ENCODE measurements at places on chromosomes 12 and 14.
A peak's percentile ranks its signal among the peaks of the same experiment; 100 is the strongest.

GRCh38 chr14:29709490-29709889 lies 218.2 kb downstream of the PRKD1 start:
- peak; percentile 26 for DNase-seq

DNA sequence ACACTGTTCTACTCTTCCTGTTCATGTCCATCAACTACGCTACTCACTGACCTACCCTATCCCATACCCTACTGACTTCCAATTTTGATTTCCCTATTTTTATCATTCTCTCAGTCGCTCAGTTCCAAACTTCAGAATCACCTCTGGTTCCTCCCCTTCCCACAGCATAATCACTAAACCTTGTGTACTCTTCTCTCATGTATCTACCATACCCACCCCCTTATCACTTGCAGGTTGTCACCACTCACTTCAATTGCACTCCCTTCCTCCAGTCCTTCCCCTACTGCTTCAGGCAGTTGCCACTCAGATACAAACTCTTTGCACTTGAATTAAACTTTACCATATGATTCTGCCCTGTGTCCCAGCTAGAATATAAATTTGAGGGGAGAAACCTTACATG lies 6.3 kb downstream of the RACGAP1 start:
- DNase-seq: no peak

DNA sequence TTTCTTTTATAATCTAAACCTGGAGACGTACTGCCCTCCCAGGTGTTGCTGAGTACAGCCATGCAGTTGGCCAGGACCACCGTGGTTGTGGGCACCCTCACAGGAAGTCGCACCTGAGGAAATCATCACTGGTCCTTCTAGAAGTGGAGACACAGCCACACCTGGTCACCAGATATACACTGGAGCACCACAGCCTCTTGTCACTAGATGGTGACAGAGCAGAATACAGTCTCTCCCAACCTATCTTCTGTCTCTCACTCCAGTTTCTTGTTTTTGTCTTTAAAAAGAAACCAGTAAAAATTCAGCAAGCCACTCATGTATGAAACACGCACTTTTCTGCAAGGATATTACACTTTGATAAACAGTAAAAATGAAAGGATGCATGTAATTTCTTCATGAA lies 43.1 kb upstream of the GPHB5 start:
- DNase-seq: no peak

DNA sequence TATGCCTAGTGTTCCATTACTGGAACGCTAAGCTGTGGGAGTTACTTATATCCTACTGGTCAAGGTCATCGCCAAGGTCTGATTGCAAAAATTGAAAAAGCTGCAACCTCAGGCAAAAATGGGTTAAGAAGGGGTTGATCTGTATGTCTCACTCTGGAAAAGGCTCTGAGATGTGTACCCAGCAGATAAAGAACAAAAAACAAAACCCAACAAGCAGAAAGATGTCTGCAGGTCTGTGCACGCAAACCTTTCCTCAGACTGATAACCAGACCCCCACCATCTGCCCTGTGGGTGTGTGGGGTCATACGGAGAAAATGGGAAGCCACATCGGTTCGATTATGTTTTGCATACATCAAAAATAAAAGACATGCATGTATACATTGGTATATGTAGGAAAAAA lies 56.4 kb downstream of the TESC start:
- DNase-seq: no peak

DNA sequence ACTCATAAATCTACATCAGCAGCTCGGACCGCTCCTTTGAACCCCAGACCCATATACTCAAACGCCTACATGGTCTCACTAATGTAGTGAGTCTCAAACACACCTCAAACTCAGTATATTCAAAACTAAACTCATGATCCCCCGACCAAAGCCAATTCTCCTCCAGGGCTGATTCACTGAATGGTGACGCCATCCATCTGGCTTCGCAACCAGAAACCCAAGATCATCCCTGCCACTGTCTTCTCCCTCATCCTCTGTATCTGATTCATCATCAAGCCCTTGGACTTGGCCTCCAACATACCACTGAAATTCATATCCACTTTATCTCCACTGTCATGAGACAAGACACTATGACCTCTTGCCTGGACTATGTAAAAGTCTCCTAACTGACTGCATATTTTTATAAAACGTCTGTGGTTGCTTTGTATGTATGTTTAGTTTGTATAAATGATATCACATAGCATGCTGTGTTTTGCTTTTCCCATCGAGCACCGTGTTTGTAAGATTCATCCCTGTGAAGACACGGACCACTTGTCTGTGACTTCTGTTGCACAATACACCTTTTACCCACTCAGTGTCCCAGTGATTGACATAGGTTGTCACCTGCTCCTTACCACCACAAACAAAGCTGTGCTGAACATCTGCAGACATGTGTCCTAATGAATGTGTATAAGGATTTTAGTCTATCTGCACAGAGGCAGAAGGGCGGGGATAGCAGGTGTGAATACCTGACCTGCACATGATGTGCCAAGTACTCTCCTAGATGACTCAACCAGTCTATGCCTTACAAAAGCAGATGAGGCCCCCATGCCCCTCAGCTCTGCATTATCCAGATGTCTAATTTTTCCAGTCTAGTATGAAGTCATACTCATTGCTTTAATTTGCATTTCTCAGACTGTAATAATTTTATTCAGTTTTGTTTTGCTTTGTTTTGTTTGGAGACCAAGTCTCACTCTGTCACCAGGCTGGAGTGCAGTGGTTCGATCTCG lies 76.9 kb downstream of the VWF start:
- DNase-seq: no peak

- DNase-seq: no peak
Measured at GRCh38 chr12:10082117-10082874, 16.5 kb downstream of the CLEC1A start.

GRCh38 chr14:89042021-89042420 lies 217.6 kb downstream of the TTC8 start:
- no peak for DNase-seq

- DNase-seq: no peak
Measured at GRCh38 chr12:112115259-112116045, 6.9 kb upstream of the NAA25 start.

- no peak for DNase-seq
Measured at GRCh38 chr12:1838205-1838993, 18.0 kb downstream of the LRTM2 start.

DNA sequence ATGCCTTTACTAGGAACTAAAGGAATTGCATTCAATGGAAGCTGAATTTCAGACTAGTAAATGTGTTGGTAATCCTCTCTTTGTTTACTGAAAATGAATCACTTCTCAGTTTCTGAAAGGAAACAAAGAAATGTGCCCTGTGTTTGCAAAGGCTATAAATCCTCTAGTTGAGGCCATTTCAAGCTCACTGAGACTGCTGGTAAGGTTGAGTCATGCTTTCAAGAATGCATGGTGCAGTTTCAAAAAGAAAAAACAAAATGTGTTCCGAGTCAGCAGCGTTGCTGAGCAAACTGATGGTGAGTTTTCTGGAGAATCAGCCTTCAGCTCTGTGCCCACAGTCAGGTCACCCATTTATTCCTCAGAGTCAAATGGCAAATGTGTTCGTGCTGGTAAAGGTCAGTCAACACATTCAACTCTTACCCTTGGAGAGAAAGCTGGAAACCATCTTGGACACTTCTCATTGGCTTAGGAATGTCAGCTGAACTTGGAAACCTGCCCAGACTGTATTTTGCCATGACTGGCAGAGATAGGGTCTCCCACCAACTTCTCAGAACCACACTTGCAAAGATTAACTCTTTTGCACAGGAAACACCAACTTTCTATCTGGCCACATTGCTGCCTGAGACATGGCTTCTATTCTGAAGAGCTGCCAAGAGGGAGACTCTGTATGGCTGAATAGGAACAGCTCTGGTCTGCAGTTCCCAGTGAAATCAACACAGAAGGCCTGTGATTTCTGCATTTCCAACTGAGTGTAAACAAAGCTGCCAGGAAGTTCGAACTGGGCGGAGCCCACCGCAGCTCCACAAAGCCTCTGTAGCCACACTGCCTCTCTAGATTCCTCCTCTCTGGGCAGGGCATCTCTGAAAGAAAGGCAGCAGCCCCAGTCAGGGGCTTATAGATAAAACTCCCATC lies 484.4 kb downstream of the ATP23 start:
- peak; percentile 88 for DNase-seq

GRCh38 chr12:133023566-133023965 lies 13.7 kb upstream of the ZNF84 start:
- no peak for DNase-seq

DNA sequence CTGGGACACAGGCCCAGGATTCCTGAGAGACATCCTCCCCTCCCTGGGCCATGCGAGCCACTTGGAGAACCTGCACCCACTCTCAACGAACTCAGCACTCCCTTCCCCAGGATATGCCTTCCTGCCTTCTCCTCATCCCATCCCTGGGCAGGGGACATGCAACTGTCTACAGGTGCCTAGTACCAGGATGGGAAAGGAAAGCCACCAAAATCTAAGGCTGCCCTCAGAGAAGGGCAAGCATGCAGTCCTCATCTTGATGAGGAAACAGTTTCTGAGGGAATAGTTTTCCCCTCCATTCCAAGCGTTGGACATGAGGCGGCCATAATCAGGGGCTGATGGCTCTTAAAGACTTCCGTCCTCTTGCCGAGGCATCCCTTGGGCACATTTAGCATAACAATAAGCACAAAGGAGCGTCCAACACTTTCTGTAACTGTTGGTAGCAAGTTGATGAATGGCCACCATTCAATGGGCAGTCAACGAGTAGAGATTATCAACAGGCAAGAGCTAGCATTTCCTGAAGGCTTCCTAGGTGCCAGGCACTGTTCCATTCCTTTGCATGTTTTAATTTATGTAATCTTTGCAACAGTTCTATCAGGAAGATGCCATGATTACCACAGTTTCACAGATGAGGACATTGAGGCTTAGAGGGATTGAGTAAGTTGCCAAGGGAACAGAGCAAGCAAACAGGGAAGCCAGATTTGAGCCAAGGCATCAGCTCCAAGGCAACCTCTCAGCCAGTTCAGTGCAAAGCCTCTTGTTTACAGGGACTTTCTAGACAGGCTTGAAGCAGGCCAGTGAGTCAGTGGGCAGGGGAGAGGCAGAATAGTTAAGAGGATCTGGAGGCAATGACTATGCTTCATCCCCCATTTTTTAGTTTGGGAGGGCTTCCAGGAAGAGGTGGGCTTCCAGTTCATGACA lies 105.1 kb downstream of the SINHCAF start:
- DNase-seq: no peak

GRCh38 chr14:104157016-104157928 lies 18.9 kb downstream of the KIF26A start:
- no peak for DNase-seq

- peak; percentile 12 for DNase-seq
Measured at GRCh38 chr12:115683240-115683780, 594.2 kb downstream of the MED13L start.

GRCh38 chr12:56683-57346 lies 9.8 kb upstream of the IQSEC3 start:
- DNase-seq: no peak

- no peak for DNase-seq
Measured at GRCh38 chr12:70966046-70966445, 45.5 kb upstream of the PTPRR start.

DNA sequence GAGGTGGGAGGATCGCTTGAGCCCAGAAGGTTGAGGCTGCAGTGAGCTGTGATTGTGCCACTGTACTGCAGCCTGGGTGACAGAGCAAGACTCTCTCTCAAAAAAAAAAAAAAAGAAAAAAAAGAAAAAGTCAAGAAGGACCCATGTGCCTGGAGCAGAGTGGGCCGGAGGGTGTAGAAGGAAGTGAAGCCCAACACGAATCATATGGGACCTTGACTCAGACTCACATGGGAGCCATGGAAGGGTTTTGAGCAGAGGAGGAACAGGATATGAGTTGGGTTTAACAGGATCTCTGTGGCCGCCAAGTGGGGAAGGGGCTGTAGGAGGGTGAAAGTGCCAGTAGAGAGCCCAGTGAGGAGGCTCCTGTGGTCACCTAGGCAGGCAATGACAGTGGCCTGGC lies 165.4 kb downstream of the PHETA1 start:
- DNase-seq: no peak
